HepG2 (cell line): ENCODE measurements at places on chromosomes 2 and 18. TPM values are rescaled to one million over a fixed set of nuclear protein-coding genes. Genes with fewer than 3 reads are reported as not detected.

- no peaks in the 10 kb centered on the region for H3K27me3 ChIP-seq
- no peak overlapping the region for H3K27ac ChIP-seq
- peaks cover 25% of the 10 kb centered on the region for H3K4me1 ChIP-seq
- H3K4me3 ChIP-seq = 0 out of 2 replicates have a peak overlapping the region, but pooled peaks have one; percentile 4
- DNase-seq = peak; percentile 18
Observed at GRCh38 chr2:154495455-154495868, 203.0 kb upstream of the KCNJ3 start.

DNA sequence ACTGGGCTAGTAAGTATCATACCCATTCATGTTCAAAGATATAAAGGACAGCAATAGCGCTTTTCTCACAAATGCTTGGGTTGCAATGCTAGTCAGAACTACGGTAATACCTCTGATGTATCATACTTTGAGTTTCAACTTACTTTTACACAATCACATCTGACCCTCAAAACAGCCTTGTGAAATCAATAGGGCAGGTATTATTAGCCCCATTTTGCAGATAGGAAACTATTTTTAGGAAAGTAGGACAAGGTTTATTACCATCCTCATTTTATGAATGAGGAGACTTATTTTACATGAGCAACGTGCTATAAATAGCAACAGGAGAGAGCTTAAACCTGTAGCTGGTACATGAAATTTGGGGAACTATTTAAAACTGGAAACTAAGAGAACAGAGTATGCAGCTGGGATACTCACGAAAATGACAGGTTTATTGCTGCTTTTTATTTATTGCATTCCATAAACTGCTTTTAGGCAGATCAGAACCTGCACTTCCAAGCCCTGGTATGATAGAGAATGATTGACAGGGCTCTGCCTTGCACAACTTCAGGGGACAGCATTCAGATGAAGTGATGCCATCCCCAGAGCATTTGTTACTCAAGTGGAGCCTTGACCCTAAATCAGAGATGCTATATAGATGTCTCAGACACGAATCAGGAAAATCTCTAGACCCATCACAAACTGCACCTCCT is 42.4 kb upstream of the PPM1B start:
- H3K4me1 ChIP-seq = no peaks in the 10 kb centered on the region
- no peaks in the 10 kb centered on the region for H3K27me3 ChIP-seq
- H3K27ac ChIP-seq = no peak overlapping the region
- H3K4me3 ChIP-seq = no peak overlapping the region

DNA sequence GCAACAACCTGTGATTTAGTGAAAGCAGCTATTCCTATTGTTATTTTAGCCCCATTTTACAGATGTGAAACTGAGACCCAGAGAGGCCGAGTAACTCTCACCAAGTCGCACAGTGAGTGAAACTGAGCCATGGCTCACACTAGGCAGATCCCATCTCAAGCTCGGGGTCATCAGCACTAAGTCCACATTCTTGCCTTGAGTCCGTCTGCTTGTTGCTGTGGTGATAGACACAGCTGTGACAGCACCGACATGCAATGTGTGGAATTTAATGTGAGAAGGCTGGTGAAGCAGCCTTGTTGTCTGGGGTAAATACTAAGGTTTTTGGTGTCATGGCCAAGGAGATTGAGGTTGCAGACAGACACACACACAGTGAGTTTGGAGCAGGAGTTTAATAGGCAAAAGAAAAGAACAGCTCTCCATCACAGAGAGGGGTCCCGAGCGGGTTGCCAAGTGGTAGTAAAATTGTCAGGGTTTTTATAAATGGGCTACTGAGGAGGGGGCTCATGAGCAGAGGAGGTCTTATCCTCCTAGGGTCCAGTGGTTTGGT is 40.2 kb upstream of the GMCL1 start:
- no peaks in the 10 kb centered on the region for H3K27me3 ChIP-seq
- H3K36me3 ChIP-seq = peaks cover 61% of the 10 kb centered on the region
- no peak overlapping the region for H3K27ac ChIP-seq
- peaks cover 35% of the 10 kb centered on the region for H3K4me1 ChIP-seq

- H3K27me3 ChIP-seq = no peaks in the 10 kb centered on the region
- H3K4me1 ChIP-seq = no peaks in the 10 kb centered on the region
- DNase-seq = no peak
- H3K27ac ChIP-seq = no peak overlapping the region
- H3K4me3 ChIP-seq = no peak overlapping the region
- H3K36me3 ChIP-seq = no peaks in the 10 kb centered on the region
Observed at GRCh38 chr2:122530814-122531213, 775.4 kb downstream of the TSN start.

DNA sequence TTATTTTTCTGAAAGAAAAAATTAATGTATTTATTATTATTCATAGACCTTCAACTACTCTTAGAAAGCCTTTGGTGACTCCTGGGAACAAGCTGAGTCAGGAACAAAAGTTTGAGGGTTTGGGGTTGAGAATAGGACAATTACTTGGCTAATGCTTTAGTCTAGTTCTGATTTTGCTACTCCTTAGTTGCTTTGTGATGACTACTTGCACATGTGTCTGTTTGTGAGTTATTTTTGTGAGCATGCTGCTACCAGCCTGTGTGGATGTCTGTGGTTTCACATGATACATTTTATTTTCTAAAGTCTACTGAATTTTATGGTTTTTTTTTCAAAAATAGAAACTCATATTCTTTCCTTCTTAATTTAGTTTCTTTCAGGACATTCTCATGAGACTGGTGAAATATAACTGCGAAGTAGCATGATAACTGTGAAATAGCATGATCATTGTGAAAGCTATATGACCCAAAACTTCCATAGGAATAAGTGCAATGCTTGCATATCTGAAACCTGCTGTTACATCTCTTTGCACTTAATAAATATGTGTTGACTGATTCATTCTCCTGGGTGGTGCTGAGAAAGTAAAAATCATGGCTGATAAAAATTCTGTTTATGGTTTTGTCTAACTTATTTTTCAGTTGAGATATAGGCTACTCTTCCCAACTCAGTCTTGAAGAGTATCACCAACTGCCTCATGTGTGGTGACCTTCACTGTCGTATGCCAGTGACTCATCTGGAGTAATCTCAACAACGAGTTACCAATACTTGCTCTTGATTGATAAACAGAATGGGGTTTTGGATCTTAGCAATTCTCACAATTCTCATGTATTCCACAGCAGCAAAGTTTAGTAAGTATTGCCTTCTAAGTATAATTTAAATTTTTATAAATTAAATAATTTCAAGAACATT is 17.9 kb upstream of the IL18R1 start:
- no peak for DNase-seq
- no peak overlapping the region for H3K27ac ChIP-seq
- H3K4me1 ChIP-seq = no peaks in the 10 kb centered on the region
- H3K4me3 ChIP-seq = no peak overlapping the region

- H3K27ac ChIP-seq = peak within 1 kb of the TSS; percentile 68
- H3K4me3 ChIP-seq = peak within 1 kb of the TSS; percentile 94
- no peaks in the 10 kb centered on the region for H3K36me3 ChIP-seq
Observed at GRCh38 chr2:233353769-233354499, at the start of gene DGKD. DGKD (plus strand) TSS chr2:233354494; CDS start chr2:233354519, 25 bp downstream.

Gene COLEC11
- polyA plus RNA-seq = 1.5 and 2.6 TPM in 2 replicates

Gene DSC3
- 0.05 and 0.07 TPM in 2 replicates for polyA plus RNA-seq

Gene ASB1
- 45.6 and 49.2 TPM in 2 replicates for polyA plus RNA-seq
